ENCODE measurements at places on chromosomes 16 and 17.
A peak's percentile ranks its signal among the peaks of the same experiment; 100 is the strongest.

GRCh38 chr17:38601539-38602351, 4.0 kb downstream of the SRCIN1 start:
- DNase-seq: no peak

- DNase-seq: no peak
These were observed 48.3 kb upstream of the BAHCC1 start for GRCh38 chr17:81346908-81347349.

- no peak for DNase-seq
These were observed 10.1 kb downstream of the AMZ2 start for GRCh38 chr17:68257934-68258333.

DNA sequence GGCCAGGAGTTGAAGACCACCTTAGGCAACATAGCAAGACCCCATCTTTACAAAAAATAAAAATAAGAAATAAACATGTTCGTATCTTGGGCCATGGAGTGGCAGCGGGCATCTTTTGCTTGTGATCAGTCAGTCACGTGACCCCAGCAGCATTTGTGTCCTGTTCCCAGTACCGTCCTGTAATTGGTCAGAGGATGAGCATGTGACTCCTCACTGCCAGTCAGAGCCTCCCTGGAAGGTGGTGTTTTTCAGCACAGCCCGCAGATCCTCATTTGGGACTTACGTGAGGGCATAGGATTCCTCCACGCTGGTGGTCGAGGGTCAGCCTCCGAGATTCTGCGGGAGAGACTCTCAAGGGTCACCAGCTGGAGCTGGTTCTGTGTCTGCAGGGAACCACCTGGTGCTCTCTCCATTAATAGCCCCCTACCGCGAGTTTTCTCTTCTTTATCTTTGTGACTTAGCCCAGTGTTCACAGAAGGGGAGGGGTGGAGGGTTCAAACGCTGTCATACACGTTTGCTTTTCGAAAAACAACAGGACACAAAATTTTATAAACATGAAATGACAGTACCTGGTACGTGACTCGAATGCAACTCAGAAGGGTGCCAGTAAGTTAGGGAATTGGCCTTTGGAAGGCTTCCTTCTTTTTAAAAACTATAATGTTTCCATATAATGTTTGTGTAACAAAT, 17.2 kb downstream of the MRC2 start:
- no peak for DNase-seq

DNA sequence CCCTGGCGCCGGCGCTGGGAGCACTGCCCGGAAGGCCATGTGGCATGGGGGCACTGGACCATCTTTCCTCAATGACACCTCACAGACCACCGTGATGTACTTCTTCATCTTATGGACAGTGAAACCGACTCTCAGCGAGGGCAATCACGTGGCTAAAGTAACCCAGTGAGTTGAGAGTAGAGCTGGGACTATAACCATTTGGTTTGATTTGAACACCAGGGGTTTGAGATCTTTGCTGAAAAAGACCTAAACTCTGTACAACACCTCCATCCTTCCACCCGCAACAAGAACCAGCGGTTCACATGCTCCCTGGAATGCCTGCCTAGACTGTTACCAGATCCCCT, 3.3 kb downstream of the ITGA2B start:
- no peak for DNase-seq

GRCh38 chr17:64498308-64499203, 1.7 kb upstream of the POLG2 start:
- no peak for DNase-seq

DNA sequence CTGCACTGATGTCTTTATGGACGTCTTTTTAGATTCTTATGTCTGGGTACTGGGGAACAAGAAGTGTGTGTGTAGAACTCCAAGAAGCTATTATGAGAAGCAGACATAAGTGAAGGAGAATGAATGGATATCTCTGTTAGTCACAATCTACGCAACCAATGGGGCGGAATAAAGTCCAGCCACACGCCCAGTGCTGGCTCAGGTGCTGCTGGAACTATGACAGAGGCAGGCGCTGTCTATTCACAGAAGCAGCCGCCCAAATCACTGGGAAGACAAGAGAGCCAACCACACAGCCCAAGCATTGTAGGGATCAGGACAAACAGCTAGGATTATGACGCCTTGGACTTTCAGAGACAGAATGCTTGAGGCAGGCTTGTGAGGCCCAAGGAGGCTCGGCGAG, 43.9 kb upstream of the ICAM2 start:
- DNase-seq: no peak

DNA sequence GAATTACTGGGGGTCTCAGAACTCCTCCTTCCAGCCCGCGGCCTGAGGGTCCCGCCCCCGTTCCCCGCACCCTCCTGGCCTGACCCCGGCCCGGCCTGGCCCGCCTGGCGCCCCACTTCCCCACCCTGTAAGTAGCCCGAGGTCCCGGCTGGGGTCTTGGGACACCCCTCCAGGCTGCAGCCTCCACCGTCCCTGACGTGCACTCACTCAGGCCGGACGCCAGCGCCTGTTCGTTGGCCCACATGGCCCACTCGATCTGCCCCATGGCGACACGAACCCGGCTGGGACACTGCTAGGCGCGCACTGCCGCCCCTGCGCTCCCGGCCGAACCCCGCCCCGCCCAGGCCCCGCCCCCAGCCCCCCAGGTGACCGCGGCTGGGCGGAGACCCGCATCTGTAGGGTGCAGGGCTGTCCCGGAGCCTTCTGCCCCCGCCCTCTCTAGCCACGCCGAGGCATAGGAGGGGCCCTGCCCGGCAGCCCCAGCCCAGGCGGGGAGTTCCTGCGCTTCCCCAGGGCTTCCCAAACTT, at the start of gene CYBA:
Gene CYBA, minus strand, starts transcription at position 305 of the 527 bp plus-strand sequence. Its CDS starts 40 bp downstream, at position 265.
- DNase-seq: peak; percentile 67

- no peak for DNase-seq
These were observed 23.4 kb downstream of the GJD3 start for GRCh38 chr17:40340880-40341807.

DNA sequence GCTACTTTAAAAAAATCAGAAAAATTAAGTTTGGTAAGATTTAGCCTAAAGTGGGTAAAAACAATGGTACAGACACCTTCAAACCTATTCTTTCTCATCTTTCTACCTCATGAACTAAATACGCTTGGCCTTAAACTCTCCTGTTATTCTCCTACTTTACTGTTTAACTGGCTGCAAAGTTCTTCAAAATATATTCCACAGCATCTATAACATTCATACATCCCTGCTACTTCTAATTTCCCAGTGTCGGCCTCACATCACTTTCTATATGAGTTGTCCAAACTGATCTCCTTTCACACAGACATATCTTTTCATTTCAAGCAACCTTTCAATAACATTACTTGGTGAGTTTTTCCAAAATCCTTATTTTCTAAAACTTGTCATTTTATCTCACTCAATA, 64.0 kb downstream of the MED13 start:
- DNase-seq: no peak

DNA sequence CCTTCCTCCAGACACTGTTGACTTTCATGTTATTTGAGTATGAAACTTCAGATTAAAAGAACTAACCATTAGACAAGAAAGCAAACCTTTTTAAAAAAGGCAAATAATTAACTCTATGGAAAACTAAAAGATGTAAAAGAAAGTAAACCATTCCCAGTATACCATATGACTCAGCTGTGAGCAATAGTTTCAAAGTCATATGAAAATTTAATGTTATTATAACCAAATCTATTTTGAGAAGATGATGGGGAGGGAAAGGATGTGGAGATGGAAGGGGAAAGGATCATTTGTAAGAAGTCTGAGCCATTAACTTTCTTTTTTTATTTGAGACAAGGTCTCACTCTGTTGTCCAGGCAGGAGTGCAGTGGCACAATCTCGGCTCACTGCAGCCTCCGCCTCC, 131.8 kb downstream of the IRX5 start:
- no peak for DNase-seq

GRCh38 chr16:88744577-88745521, 38.5 kb downstream of the CTU2 start:
- no peak for DNase-seq

DNA sequence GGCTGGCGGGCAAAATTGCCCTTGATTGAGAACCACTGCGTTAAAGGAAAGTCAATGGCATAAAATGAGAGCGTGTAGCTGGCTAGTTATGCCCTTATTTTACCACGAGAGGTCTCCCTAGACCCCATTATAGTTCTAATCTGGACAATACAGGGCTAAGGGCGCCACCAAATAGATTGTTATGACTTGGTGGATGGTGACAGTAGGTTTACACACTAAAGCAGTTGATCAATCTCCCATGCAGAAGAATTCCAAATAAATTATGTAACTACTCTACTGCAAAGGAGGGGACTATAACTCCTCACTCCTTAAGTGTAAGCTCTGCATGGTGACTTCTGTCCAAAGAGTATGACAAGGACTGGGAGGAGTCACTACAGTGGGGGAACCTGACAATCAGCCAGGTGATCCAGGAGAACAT, 20.4 kb upstream of the YPEL2 start:
- no peak for DNase-seq

Data from HL-60 (cell line).